ENCODE measurements at places on chromosomes 1 and 21.

GRCh38 chr1:151156515-151156819 is at the start of gene TNFAIP8L2:
TNFAIP8L2 (plus strand) TSS chr1:151156649; CDS start chr1:151158698, 2,049 bp downstream.
- peak; percentile 60 for DNase-seq
- H3K4me3 ChIP-seq: peak within 1 kb of the TSS; percentile 95
- peaks cover 18% of the 10 kb centered on the region for H3K36me3 ChIP-seq

GRCh38 chr1:179166663-179167417 is 62.6 kb downstream of the ABL2 start:
- no peaks in the 10 kb centered on the region for H3K27me3 ChIP-seq
- no peak for DNase-seq
- H3K36me3 ChIP-seq: no peaks in the 10 kb centered on the region

DNA sequence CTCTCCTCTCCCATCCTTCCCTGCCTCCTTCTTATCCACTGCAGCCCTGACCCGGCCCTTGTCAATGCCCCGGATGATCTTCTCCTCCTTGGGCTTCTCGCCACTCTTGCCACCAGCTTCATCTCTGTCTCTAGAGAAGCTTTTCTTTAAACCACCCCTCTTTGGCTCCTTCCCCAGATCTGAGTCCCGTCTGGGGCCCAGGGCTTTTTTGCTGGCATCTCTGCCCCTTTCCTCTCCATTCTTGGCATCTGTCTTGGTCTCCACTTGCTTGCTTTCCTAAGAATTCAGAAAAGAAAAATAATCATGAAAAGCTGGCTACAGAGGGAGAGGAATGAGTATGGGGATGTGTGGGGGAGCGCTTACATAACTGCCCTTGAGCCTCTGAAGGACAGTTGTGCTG is 11.8 kb downstream of the SHISA4 start:
- DNase-seq: no peak
- H3K36me3 ChIP-seq: no peaks in the 10 kb centered on the region
- no peak overlapping the region for H3K27ac ChIP-seq
- peaks cover 7% of the 10 kb centered on the region for H3K27me3 ChIP-seq
- no peak overlapping the region for H3K4me3 ChIP-seq
- H3K4me1 ChIP-seq: peaks cover 7% of the 10 kb centered on the region

- H3K27ac ChIP-seq: no peak overlapping the region
- no peak for DNase-seq
- peaks cover 2% of the 10 kb centered on the region for H3K4me1 ChIP-seq
- no peaks in the 10 kb centered on the region for H3K36me3 ChIP-seq
- no peak overlapping the region for H3K4me3 ChIP-seq
Observed at GRCh38 chr1:1194723-1195122, 11.7 kb downstream of the TNFRSF18 start.

- no peak overlapping the region for H3K4me3 ChIP-seq
- H3K27me3 ChIP-seq: no peaks in the 10 kb centered on the region
- no peak overlapping the region for H3K27ac ChIP-seq
- H3K4me1 ChIP-seq: no peaks in the 10 kb centered on the region
- DNase-seq: no peak
Observed at GRCh38 chr21:16404776-16405175, 675.0 kb downstream of the USP25 start.

DNA sequence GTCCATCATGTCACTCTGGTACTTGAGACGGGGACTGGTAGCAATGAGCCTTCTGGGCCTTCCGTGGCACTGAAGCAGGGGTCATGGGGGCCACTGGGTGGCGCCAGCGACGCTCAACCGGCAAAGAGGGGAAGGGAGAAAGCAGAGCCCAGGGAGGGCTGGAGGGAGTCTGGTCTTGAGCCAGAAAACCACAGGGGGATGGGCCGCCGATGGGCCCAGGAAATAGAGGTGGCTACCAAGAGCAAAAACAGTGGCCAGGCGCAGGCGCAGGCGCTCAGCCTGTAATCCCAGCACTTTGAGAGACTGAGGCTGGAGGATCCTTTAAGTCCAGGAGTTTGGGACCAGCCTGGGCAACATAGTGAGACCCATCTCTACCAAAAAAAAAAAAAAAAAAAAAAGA is 21.8 kb downstream of the EXOC8 start:
- no peaks in the 10 kb centered on the region for H3K36me3 ChIP-seq
- H3K4me3 ChIP-seq: no peak overlapping the region
- H3K27me3 ChIP-seq: no peaks in the 10 kb centered on the region
- no peak for DNase-seq
- H3K27ac ChIP-seq: no peak overlapping the region

GRCh38 chr1:154982341-154982740 is 803 bp upstream of the FLAD1 start:
- H3K36me3 ChIP-seq: no peaks in the 10 kb centered on the region
- no peaks in the 10 kb centered on the region for H3K4me1 ChIP-seq
- H3K27me3 ChIP-seq: no peaks in the 10 kb centered on the region

DNA sequence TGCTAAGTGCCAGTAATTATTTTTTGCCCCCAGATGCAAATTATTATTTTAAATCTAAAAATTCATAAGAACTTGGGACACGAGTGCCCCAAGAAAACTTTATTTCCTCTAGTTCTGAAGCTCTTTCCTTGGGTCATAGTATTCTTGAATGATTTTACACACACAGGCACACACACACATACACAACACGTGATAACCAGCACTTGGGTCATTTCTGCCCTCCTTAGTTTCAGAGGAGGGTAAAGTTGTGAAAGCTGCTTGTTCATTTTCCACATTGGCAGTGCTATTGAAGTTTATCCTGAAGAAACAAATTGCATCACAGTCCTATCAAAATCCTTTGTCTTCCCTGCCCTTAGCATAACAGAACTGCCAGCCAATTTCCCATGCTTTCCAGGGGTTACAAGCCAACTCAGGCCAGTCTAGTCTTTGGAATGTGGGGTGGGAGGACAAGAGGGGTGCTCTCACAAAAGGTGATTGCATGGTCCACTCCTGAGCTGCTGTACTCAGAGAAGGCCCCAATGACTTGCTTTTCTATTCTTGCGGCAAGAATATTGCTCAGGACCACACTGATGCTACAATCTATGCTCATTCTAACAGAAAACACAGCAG is 98.5 kb upstream of the POGK start:
- peaks cover 5% of the 10 kb centered on the region for H3K36me3 ChIP-seq
- H3K4me1 ChIP-seq: no peaks in the 10 kb centered on the region

DNA sequence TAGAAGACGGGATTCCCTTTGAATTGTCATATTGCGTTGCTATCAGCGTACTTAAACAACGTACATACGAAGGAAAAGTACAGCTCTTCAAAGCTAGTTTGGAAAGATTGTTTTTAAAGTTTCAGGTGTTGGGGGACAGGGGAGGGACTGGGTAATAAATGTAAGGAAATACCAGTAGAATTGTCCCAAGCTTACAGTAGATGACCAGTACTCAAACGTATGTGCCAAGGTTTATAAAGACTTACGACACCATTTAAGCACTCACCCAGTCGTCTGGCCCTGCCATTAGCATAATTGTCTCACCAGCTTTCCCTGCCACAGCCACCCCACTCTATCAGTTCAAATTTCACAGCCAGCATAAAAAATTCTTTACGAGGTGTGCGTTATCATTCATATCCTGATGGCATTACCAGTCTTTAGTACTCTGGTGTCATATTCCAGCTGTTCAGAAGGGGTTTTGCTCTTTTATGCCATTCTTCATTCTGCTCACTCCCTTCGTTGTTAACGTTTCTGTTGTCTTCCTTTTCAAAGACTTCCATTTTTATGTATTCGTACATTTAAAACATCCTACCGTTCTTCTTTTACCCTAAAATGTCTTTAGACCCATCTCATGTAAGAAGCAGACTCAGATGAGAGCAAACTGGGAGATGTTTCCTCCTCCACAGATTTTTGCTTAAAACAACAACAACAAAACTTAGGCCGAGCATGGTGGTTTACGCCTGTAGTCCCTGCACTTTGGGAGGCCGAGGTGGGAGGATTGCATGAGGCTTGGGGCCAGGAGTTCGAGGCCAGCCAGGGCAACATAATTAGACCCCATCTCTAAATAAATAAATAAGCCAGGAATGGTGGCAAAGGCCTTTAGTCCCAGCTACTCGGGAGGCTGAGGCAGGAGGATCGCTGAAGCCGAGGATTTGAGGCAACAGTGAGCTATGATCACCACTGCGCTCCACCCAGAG is 1.0 kb upstream of the HP1BP3 start:
- peaks cover 36% of the 10 kb centered on the region for H3K4me1 ChIP-seq
- DNase-seq: no peak
- H3K36me3 ChIP-seq: no peaks in the 10 kb centered on the region
- H3K27me3 ChIP-seq: peaks cover 23% of the 10 kb centered on the region

GRCh38 chr1:162107911-162108310 is 38.4 kb downstream of the NOS1AP start:
- no peak for DNase-seq
- no peaks in the 10 kb centered on the region for H3K4me1 ChIP-seq
- no peak overlapping the region for H3K27ac ChIP-seq
- H3K4me3 ChIP-seq: no peak overlapping the region
- H3K27me3 ChIP-seq: peaks cover 17% of the 10 kb centered on the region
- H3K36me3 ChIP-seq: peaks cover under 1% of the 10 kb centered on the region

DNA sequence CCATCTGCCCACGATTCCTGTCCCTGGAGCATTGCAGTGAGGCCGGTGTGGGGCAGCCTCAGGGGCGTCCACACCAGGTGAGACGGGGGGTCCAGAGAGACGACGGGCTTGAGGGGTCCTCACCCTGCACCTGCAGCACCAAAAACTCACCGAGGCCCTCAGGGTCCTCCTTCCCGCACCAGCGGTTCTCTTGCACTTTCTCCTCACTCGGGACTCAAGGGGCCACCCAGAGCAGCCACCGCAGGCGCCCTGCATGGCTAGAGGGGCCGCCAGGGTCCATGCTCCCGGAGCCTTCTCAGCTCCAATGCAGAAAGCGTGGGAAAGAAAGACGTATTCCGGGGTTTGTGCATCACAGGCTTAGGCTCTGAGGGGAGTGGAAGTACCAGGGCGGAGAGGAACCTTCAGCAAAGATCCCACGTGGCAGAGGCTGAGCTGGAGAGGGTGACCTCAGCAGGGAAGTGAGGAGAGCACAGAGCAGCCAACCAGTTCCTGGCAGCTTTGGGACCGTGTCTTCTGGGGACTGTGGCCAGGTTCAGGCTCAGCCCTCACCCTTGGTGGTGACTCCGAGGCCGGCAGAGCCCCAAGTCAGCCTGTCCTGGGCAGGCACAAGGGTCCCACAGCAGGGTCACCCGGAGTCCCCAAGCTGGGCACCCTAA is 19.5 kb upstream of the COL6A2 start:
- peaks cover 11% of the 10 kb centered on the region for H3K27me3 ChIP-seq
- no peak for DNase-seq
- no peak overlapping the region for H3K27ac ChIP-seq

- no peak overlapping the region for H3K4me3 ChIP-seq
- H3K4me1 ChIP-seq: peaks cover 5% of the 10 kb centered on the region
- no peak overlapping the region for H3K27ac ChIP-seq
- peaks cover 18% of the 10 kb centered on the region for H3K27me3 ChIP-seq
Observed at GRCh38 chr1:156675210-156676113, 1.7 kb downstream of the NES start.

- no peak overlapping the region for H3K27ac ChIP-seq
- peaks cover 4% of the 10 kb centered on the region for H3K36me3 ChIP-seq
- DNase-seq: no peak
- no peaks in the 10 kb centered on the region for H3K27me3 ChIP-seq
Observed at GRCh38 chr1:212884592-212884991, 26.5 kb downstream of the FLVCR1 start.

- DNase-seq: no peak
- no peak overlapping the region for H3K27ac ChIP-seq
- no peaks in the 10 kb centered on the region for H3K4me1 ChIP-seq
Observed at GRCh38 chr21:26368591-26369320, 198.2 kb upstream of the APP start.

- no peak overlapping the region for H3K4me3 ChIP-seq
- H3K27me3 ChIP-seq: no peaks in the 10 kb centered on the region
- no peak overlapping the region for H3K27ac ChIP-seq
- no peaks in the 10 kb centered on the region for H3K4me1 ChIP-seq
- H3K36me3 ChIP-seq: no peaks in the 10 kb centered on the region
Observed at GRCh38 chr1:94974824-94975223, 47.9 kb upstream of the CNN3 start.

DNA sequence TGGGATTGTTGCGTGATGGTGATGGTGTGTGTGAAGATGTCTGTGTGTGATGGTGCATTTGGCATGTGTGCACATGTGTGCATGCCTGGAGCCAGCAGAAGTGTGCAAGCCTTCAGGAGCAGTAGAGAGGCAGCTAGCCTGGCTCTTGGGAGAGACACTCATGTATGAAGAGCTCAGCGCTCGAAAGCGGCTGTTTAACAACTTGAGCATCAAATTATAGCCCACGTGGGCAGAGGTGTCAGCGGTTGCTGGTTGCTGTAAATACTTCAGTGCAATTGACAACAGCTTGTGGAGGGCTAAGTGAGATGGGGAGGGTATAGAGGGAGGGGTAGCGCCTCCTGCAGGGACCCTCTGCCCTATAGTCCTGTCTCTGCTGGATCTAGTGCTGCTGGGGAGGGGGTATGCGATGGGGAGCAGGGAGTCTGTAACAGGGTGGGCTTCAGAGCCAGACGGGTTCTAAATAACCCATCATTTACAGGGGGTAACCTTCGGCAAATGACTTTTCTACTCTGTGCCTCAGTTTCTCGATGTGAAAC is 21.5 kb downstream of the FOXD2 start:
- no peak overlapping the region for H3K4me3 ChIP-seq
- no peak for DNase-seq
- H3K36me3 ChIP-seq: no peaks in the 10 kb centered on the region
- H3K27me3 ChIP-seq: peaks cover 18% of the 10 kb centered on the region
- no peaks in the 10 kb centered on the region for H3K4me1 ChIP-seq

Measured in immature natural killer cell (primary cell).